A172 (cell line): ENCODE measurements at places on chromosomes 5 and 9.

GRCh38 chr5:72390836-72391235 lies 70.7 kb downstream of the PTCD2 start:
- no peak for DNase-seq

GRCh38 chr5:64685866-64686265 lies 4.4 kb upstream of the SHISAL2B start:
- no peak for DNase-seq

DNA sequence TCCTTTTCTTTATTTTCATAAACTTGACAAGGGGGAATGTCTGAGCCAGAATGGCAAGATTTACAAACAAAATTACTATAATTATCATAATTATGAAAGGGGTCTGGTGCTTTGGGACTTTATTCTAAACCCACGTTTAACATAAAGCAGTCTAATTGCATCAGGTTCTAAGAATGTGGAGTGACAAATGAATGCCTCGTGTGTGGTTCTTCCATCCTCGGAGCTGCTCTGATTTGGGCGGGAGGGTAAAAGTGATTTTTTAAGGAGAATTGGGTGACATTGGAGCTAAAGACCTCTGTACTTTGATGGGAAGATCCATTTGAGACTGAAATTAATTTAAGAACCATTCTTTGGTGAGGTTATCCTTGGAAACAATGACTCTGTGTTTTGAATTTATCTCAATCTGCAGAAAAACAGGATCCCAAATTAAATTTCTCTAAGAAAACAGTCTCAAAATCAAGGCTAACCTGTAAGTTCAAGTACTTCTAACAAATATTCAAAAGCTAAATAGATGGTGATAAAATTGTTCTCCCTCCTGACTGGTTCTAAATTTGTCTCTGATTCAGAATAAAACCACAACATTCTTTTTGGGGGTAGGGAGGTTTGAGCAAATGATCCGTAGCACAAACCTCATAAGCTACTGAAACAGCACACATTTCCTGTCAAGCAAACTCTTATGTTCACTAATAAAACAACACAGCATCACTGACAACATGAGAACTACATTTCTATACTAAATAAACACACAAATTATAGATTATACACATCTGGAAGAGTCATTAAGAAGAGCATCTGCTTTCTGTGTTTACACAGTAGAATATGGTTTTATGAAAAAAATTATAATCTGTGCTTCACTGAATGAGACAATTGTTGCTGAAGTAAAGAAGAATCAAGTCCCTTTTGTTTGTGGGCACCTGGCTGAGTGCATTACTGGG lies 85.5 kb downstream of the DCP2 start:
- DNase-seq, result peak; percentile 71

DNA sequence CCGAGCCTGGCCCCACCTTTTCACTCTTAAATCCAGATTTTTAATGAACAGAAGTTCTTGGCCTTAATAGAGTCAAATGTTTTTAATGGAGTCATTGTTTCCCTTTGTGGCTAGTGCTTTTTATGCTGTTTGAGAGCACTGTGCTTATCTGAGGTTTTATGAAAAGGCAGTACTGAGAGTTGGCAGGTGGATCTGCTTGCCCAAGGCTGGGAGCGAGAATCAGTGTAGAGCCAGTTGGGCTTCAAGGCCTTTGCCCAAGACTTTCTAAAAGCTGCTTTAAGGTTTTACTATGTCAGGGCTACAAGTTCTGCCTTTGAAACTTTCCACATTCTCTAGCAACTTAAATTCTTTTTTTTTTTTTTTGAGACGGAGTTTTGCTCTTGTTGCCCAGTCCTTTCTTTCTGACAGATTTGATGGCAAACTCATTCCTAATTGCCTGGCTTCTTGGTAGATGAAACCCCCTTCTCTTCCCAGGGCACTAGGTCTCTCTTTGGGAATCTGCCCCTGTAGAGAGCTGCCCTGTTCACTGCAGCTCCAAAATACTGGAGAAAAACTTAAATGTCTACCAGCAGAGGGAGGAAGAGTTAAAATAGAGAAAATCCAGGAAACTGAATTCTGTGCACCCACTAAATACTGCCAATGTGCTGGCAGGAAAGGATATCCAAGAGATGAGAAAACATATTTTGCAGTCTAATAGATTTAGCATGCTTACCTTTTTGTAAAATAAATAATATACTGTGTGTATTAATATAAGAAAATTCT lies 36.9 kb upstream of the CDK20 start:
- DNase-seq, result peak; percentile 33

DNA sequence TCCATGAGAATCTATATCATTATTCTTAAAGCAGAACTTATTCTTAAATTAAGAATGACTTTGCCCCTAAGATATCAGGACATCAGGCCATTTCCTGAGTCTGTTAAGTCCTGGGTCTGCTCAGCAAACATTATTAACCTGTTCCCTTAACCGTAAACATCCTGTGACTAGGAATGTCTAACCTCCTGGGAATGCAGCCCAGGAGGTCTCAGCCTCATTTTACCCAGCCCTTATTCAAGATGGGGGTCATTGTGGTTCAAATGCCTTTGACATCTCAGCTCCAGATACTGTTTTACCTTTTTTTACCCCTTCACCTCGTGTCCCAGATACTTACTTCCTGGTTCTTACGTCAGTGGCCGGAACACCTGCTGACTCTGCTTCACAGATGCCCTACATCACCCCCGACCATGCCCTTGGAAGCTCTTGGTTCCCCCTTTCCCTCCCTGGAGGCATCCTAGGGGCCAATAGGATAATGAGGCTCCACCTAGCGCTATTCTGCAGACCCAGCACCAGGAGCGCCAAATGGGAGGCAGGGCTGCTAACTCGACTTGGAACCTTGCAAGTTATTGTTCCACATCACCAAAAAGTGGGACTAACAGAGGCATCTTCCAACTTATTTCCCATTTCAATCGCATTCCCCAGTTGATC lies 182.5 kb downstream of the MED10 start:
- no peak for DNase-seq

DNA sequence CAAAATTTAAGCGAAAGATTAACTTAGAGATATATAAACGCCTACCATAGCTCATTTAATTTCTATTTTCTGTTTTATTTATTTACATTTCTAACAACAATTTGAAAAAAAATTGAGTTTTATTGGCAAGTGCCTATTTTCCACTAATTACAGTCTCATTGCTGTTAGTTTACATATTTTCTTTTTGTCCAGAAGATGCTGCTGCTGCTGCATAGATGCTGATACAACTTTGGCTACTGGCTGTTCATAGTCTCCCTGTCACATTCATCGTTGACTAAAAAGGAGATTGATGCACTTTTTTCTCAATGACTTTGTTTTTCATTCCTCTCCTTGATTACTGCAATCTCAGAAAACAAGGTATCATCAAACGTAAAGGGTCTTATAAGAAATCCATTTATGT lies 235.4 kb downstream of the CDH9 start:
- DNase-seq, result no peak

DNA sequence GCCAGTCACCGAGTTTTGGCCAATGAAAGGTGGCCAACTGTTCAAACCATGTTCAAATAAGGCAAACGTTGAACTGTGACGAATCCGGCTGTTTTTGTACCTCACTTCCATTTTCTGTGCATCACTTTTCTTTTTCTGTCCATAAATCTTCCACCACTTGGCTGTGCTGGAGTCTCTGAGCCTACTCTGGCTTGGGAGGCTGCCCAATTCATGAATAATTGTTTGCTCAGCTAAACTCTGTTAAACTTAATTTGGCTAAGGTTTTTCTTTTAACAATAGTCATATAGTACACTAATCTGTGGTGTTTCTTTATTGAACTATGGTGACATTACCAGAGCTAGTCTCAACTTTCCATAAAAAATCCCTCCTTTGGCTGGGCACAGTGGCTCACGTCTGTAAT lies 11.3 kb downstream of the NIM1K start:
- DNase-seq, result peak; percentile 16

DNA sequence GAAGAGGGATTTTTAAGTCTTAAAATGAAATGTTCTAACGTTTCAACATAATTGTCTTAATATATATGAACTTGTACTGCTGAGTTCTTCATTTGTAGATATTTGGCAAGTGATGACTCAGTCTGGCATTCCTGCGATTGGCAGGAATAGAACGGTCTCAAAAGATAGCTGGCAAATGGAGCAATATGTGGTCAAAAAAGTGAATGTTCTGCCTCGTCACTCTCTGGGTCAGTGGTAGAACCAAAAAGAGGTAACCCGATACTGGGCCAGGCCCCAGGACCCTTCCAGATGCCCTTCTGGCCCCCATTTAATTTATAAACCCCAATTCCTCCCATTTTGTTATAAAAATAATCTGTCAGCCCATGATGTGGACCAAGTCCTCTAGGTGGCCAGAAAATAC lies 39.2 kb downstream of the ZNF366 start:
- peak; percentile 69 for DNase-seq

DNA sequence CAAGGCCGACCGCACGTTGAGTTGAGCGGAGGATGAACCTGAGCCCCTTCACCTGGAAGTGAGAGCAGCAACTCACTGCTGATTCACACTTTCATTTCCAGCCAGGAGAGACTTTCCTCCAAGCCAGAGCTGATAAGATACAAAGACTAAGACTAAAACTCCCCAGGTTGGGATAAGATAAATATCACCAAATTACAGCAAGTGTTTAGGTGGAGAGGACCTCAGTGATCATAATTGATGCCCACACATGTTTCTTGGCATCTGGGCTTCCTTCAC lies 6.4 kb upstream of the NKD2 start:
- no peak for DNase-seq

DNA sequence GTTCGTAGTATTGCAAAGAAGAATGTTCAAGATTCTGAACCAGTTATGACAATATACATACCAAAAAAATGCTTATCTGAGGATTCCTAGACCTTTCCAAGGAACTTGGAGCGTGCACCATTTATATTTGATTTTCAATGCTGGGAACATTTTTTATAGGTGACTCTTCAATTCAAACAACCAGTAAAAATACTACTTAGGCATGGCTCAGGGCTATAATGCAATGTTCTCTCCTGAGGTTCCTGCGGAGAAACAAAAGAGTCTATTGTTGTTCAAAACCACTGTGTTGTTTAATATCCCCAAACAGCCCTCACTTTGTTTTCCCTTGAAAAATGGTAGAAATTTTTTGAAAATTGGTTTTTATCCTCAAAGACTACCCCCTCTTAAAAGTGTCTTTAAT lies 335.7 kb upstream of the IZUMO3 start:
- no peak for DNase-seq

DNA sequence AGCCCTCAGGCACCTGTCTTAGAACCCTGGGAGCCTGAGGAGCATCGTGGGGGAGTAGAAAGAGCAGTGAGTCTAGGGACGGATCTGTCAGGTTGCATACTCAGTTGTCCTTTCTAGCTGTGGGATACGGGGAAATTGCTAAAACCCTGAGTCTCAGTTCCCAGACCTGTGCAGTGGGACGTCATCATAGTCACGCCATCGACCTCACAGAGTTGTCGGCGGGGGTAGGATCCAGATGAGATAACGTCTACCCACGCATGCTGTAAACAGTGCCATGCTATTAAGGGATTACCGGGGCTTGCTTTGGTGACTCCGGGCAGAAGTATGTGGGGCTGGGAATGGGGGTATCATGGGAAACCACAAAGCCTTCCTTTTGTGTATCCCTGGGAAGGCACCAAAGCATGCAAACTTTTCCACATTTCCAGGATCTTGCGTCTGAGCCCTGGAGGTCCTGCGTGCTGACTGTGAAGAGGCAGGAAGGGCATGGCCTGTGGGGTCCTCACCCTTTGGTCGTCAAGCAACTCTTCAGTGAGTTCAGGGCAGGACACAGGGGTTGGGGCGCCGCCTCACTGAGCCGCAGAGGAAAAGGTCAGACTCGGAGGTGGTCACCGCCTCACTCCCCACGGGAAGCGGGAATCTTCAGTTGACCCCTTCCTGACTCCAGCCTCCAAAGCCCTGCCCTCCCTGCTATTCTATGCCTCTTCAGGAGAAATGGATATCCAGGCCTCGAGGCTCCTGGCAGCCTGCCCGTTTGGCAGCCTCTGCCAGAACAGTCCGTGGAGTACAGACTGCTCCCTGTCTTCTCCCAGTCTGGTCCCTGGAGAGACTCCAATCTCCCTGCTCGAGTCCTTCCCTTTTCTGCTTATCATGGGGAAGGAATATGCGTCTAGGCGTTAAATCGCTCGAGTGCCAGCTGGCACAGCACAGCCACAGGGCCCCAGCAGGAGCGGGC lies 186.8 kb upstream of the KLF9 start:
- peak; percentile 85 for DNase-seq

GRCh38 chr9:133971121-133971951 lies 20.8 kb downstream of the VAV2 start:
- DNase-seq, result no peak

- DNase-seq, result no peak
Measured at GRCh38 chr9:93091056-93091452, 5.0 kb upstream of the CARD19 start.

DNA sequence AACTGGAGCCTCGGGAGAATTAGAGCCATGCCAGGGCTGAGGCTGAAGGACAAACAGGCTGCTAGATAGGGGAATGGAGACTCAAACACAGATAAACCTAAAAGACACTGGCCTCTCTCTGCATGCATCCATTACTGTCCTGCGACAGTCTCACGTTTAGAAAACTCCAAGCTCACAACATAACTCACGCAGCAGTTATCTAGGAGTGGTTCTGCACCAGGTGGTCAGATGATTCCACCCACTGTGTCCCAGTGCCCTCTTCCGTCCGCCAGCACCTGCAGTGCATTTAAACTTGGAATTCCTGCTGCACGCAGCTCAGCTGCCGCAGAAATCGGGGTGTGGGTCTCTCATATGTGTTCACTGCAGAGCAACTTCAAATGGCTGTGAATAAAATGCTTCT lies 272.6 kb upstream of the IRX2 start:
- DNase-seq, result no peak

GRCh38 chr5:154478224-154478565 lies at the start of gene HAND1:
Gene HAND1, minus strand, starts transcription at chr5:154478227. Its CDS starts 219 bp downstream, at chr5:154478008.
- no peak for DNase-seq

GRCh38 chr5:43638546-43638945 lies 35.6 kb downstream of the NNT start:
- DNase-seq, result peak; percentile 33

DNA sequence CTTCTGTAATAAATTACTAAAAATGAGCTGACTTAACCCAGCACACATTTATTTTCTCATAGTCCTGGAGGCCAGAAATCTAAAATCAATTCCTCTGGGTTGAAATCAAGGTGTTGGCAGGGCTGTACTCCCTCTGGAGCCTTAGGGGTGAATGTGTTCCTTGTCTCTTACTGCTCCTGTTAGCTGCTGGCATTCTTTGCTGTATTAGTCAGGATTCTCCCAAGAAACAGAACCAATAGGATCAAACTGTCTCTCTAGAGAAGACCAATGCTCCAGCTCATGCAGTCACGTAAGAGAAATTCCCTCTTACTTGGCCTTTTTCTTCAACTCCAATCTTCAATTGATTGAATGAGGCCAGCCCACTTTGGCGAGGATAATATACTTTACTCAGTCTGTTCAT lies 15.3 kb upstream of the CD180 start:
- peak; percentile 66 for DNase-seq

DNA sequence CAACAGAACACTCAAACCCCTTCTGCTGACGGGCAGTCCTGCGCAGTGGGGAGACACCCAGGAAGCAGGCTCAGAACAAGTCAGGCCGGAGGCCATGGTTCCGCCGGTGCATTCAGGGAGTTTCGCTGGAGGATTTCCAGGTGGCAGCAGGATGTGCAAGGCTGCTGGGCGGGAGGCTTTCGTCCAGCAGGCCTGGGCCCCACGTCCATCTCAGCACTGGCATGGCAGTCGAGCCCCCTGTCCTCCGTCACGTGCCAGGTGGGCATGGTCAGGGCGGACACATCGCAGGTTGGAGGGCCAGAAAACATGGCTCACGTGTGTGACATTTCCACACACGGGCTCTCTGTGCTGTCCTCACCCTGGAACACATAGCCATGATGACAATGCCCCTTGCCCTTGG lies 299.9 kb upstream of the IRX2 start:
- DNase-seq, result no peak
